ENCODE measurements at places on chromosomes 12 and 14.

GRCh38 chr12:69932676-69933552, 107.9 kb downstream of the MYRFL start:
- DNase-seq = no peak

- no peak for DNase-seq
These were observed 1.3 kb upstream of the LTBP2 start for GRCh38 chr14:74613211-74613914.

GRCh38 chr12:97275728-97276590, 186.6 kb upstream of the RMST start:
- DNase-seq = no peak

GRCh38 chr14:20350860-20351259, 7.4 kb downstream of the PARP2 start:
- no peak for DNase-seq

GRCh38 chr12:21428241-21428640, 9.2 kb upstream of the PYROXD1 start:
- DNase-seq = no peak

- no peak for DNase-seq
These were observed 207.5 kb downstream of the CALM1 start for GRCh38 chr14:90604356-90604755.

DNA sequence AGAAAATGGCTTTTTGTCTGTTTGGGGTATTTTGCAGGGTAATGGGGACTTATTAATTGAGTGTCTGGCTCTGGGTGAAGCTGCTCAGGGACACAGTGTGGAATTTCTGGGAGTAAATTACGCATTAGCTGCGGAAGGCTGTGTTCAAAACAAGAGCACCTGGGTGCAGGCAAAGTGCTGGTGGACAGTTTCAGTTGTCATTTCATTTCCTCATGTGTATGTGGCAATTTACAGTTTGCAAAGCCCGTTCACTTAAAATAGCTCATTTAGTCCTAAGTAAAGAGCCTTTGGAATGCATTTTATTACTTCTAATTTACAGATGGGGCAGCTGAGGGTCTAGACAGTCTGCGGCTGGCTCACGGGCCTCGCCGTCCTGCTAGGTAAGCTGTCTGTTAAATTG, 546.8 kb downstream of the BCL11B start:
- no peak for DNase-seq

GRCh38 chr12:71504476-71504875, 64.9 kb downstream of the LGR5 start:
- no peak for DNase-seq

GRCh38 chr12:132624186-132624855, 5.7 kb downstream of the P2RX2 start:
- DNase-seq = no peak

DNA sequence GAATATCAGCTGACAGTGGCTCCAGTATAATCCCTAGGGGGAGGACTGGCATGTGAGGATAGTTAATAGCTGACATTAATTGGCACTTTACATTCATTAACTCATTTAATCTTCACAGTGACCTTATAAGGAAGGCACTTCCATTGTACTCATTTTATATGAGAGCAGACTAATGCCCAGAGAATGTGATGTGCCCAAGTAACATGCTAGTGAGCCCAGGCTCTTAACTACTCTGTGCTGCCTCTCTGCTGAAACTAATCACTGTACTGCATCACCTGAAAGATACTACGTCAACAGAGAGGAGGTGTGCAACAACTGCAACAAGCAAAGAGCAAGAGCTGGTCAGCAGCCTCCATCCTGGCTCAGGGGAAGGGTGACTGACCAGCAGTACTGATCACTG, 40.1 kb downstream of the GALNT4 start:
- no peak for DNase-seq

DNA sequence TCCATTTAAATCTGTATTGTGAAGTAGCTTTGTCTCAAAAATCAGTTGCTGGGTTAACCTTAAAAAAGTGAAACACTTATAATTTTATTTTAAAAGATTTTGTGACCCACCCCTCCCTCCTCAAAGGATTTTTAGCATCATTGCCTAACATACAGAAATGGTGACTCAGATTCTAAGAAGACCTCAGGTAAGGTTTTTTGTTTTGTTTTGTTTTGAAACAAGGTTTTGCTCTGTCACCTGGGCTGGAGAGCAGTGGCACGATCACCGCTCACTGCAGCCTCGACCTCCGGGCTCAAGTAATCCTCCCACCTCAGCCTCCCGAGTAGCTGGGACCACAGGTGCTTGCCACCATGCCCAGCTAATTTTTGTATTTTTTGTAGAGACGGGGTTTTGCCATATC, 74.2 kb downstream of the GNS start:
- no peak for DNase-seq

- no peak for DNase-seq
These were observed 70.7 kb downstream of the TTC8 start for GRCh38 chr14:88895116-88895515.

GRCh38 chr12:113322343-113322742, 12.6 kb downstream of the SLC8B1 start:
- no peak for DNase-seq

DNA sequence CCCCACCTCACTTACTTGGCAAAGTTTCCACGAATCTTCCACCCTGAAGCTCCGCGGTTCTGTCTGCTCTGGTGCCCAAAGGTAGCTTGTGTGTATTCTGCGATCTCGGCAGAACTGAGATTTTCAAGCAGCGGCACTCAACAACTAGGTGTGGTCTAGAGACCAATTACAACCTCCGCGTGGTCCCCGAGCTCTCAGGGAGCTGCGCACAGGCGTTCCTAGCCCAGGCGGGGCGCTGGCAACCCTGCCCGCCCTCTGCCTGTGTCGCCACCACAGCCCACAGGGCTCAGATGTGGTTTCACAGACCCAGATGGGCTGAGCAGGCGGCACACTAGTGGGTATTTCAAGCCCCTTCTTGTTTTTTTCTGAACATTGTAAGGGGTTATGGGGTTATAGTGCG, 1.5 kb upstream of the DIABLO start:
- DNase-seq = no peak

DNA sequence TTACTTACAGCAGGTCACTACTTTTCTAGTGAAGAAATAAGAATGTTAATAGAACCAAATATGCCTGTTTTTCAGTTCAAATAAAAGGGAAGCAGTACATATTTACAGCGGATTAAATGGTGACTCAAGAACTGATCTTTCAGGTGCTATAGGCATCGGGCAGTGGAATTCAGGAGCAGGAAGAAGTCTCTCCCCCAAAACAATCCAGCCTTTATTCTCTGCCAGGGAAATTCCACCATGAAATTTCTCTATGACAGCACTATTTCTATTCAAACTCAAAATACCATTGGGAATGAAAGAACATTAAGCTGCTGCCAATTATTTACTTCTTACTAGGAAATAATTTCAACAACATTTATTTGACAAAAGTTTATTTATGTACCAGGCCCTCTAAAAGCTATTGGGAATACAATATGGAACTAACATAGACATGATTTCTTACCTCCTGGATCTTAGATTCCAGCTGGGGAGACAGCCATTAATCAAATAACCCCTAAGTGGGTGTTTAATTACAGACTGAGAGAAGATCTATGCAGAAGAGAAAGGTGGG, 60.3 kb upstream of the KRR1 start:
- DNase-seq = no peak

DNA sequence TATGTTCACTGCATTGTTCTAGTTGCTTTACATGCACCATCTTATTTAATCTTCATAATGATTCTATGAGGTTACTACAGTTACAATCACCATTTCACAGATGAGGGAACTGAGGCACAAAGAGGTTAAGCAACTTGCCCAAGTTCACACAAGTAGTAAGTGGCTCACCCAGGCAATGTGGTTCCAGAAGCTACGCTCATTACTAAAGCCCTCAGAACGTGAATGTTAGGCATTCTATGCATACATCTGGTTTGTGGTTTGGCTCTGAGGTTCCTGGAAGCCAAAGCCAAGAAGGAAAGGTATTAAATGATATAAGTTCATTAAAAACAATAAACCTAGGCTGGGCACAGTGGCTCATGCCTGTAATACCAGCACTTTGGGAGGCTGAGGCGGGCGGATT, 14.4 kb upstream of the VRTN start:
- no peak for DNase-seq

DNA sequence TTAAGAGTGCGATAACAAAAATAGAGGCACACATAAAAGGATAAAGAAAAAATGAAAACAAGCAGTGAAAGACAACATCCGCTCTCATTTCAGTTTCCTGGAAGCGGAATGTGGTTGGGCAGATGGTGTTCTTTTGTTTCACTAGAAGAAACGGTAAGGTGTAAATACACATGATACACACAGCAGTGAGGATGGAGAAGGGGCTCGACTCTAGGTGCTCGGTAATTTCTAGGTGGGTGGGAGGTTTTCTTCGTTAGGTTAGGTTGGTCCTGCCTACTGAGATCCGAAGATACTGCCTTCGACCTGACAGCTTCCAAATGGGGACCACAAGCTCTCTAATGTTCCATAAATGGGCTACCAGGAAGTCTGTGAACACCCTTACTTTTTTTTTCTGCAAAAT, 1082.5 kb downstream of the BCL11B start:
- DNase-seq = no peak

DNA sequence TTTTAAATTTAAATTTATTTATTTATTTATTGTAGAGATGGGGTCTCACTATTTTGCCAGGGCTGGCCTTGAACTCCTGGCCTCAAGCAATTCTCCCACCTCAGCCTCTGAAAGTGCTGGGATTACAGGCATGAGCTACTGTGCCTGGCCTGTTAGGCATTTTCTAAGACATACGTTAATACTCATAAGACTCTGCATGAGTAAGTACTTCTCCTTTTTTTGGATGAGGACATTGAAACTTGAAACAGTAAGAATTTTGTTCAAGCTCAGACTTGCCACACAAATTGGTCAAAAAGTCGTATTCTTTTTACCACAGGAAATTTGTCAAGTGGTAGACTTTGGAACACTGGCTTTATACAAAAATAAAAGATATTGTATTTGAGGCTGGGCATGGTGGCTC, 187.4 kb upstream of the RASSF8 start:
- no peak for DNase-seq

DNA sequence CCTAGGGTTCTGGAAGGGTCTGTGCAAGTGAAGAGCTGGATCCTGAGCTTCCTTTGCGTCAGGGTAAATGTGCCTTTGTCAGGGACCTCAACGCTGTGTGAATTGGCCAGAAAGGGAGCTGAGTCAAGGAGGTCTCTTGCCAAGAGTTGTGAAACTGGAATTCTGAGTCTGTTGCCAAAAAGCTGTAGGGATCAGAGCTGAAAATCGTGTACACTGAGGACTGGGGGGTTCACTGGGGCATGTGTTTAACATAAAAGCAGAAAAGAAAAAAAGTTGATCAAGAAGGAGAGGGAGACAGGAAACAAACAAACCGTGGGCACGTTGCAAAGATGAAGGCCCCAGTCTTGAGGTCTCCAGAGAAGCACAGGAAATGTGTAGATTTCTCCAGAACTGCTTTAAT, 1081.5 kb downstream of the VRK1 start:
- no peak for DNase-seq

DNA sequence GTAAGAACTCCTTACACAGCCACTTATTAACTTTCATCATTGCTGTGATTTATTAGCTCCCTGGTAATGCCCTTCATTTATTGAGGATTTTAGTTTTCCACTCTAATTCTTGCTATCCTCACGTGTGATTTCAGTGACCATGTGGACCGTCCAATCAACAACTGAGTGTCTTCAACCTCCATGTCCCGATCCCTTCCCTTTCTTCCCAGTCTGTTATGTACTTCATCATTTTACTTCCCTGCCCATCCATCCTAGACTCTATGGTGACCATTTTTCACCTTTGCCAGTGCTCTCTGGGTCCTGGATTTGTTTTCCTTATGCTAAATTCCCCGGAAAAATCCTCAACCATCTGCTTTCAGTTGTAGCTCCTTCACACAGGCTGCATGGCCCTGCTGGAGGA, 111.0 kb downstream of the MSRB3 start:
- DNase-seq = no peak

- DNase-seq = no peak
These were observed 334.5 kb downstream of the PAWR start for GRCh38 chr12:79356216-79356615.

GRCh38 chr14:24232645-24233537, at the start of gene GMPR2:
Gene GMPR2 (plus strand): TSS chr14:24232929. CDS start chr14:24233254, 325 bp downstream.
- DNase-seq = no peak

DNA sequence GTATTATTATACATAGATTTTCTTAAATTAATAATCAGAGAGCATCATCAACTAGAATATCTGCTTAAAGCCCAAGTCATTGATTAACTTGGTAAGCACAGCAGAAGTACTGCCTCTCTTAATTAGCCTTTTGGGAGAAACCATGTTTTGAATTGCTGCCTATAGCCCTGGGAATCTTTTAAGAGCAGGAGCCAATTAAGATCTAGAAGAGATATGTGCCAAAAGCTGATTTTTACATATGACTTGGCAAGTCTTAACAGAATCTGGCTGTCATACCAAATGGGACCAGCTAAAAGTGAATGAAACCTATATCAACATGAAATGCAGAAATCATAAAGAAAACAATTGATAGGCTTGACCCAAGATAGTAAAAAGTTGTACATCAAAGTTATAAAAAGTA, 23.2 kb upstream of the WNK1 start:
- DNase-seq = no peak

DNA sequence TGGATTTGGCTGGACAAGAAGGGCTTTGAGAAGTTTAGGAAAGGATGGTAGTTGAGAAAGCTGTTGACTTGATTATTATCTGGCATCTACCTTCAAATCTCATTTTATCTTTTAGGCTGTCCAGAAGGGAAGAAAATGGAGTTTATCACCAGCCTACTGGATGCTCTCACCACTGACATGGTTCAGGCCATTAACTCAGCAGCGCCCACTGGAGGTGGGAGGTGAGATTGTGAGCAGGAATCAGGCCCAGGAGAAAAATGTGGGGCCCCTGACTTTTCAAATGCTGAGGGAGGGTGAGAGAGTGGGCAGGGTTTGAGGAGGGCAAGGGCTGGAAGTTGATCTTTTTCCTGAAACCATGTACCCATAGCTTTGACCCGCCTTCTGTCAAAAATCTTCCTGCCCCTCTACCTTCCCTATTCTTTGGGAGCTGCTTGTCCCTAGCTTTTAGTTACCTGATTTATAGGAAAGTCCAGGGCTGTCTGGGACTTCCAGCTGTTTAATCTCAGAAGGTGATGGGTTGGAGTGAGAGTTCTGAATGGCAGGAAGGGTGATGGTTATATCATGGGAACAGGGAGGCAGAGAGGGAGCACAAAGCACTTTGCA, 134.2 kb downstream of the SMOC1 start:
- no peak for DNase-seq

- no peak for DNase-seq
These were observed 30.6 kb upstream of the SLC2A3 start for GRCh38 chr12:7966563-7966962.
